ENCODE measurements at places on chromosomes 7 and 10. TPM values are rescaled to one million over a fixed set of nuclear protein-coding genes. Genes with fewer than 3 reads are reported as not detected.

Gene CAV2
- 130 TPM for total RNA-seq

Gene CHAT
- not detected for total RNA-seq

Gene GATA3
- total RNA-seq, result not detected

Gene SEC61A2
- total RNA-seq, result 4.4 TPM

Gene CFAP70
- 0.08 TPM for total RNA-seq

Gene PNLIPRP2
- not detected for total RNA-seq

Gene RPP38
- 2.8 TPM for total RNA-seq

Gene OR6V1
- not detected for total RNA-seq

Gene VSTM4
- 1.8 TPM for total RNA-seq

- peaks cover 5% of the 10 kb centered on the region for H3K4me1 ChIP-seq
- H3K27me3 ChIP-seq, result peaks cover 26% of the 10 kb centered on the region
- H3K4me3 ChIP-seq, result no peak overlapping the region
- H3K27ac ChIP-seq, result no peak overlapping the region
- H3K36me3 ChIP-seq, result no peaks in the 10 kb centered on the region
Measured at GRCh38 chr7:187227-187927, 5.0 kb upstream of the FAM20C start.

- H3K4me3 ChIP-seq, result no peak overlapping the region
- no peaks in the 10 kb centered on the region for H3K27me3 ChIP-seq
- H3K4me1 ChIP-seq, result no peaks in the 10 kb centered on the region
- no peak for DNase-seq
- no peak overlapping the region for H3K27ac ChIP-seq
- H3K36me3 ChIP-seq, result no peaks in the 10 kb centered on the region
Measured at GRCh38 chr7:8184221-8184620, 77.7 kb downstream of the ICA1 start.

DNA sequence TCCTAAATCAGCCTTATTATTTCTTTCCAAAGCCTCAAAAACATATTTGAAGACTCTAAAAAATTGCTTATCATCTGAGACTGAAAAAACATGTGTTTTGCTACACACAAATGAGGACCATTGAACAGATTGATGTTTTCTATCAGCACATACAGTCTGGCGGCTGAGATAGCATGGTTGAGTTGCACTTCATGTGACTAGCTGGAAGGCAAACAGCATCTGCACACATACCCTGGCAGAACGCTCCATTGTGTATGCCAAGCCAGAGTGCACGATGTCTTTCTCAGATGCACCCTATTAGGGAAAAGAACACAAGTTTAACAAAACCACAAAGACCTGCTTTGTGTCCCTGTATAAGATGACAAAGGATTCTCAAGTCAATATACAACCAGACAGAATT, 33.0 kb downstream of the FAM25A start:
- H3K27me3 ChIP-seq, result no peaks in the 10 kb centered on the region
- H3K27ac ChIP-seq, result no peak overlapping the region
- H3K4me3 ChIP-seq, result no peak overlapping the region
- no peaks in the 10 kb centered on the region for H3K4me1 ChIP-seq
- peaks cover 75% of the 10 kb centered on the region for H3K36me3 ChIP-seq

GRCh38 chr7:112572669-112573301, 92.0 kb downstream of the LSMEM1 start:
- no peak overlapping the region for H3K4me3 ChIP-seq

DNA sequence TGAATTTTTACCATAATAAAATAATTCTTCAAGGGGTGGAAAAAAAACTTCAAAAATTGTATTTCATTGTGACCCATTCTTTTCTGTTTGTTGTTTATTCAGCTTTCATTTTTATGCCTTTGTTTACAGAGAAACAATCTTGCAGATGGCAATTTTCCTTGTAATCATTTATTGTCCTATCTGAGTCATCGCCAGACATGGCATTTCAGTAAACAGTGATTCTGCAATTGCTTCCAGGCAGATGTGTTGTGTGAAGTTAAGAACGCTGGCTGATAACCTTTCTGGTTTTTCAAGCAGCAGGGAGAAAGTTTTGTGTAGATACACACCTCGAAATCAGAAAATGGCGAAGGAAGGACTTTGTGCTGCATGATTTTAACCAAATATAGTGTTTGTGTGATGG, 80.7 kb upstream of the RPA3 start:
- peak; percentile 20 for DNase-seq
- H3K27ac ChIP-seq, result no peak overlapping the region
- no peaks in the 10 kb centered on the region for H3K36me3 ChIP-seq
- peaks cover 13% of the 10 kb centered on the region for H3K4me1 ChIP-seq
- no peaks in the 10 kb centered on the region for H3K27me3 ChIP-seq

GRCh38 chr7:40014376-40014775, 64.3 kb downstream of the CDK13 start:
- no peaks in the 10 kb centered on the region for H3K4me1 ChIP-seq
- no peak overlapping the region for H3K27ac ChIP-seq
- H3K36me3 ChIP-seq, result peaks cover 19% of the 10 kb centered on the region
- H3K27me3 ChIP-seq, result no peaks in the 10 kb centered on the region

- DNase-seq, result no peak
- no peak overlapping the region for H3K4me3 ChIP-seq
- H3K27ac ChIP-seq, result no peak overlapping the region
- H3K27me3 ChIP-seq, result no peaks in the 10 kb centered on the region
- H3K36me3 ChIP-seq, result no peaks in the 10 kb centered on the region
- H3K4me1 ChIP-seq, result no peaks in the 10 kb centered on the region
Measured at GRCh38 chr10:86106616-86107015, 260.0 kb downstream of the GRID1 start.

DNA sequence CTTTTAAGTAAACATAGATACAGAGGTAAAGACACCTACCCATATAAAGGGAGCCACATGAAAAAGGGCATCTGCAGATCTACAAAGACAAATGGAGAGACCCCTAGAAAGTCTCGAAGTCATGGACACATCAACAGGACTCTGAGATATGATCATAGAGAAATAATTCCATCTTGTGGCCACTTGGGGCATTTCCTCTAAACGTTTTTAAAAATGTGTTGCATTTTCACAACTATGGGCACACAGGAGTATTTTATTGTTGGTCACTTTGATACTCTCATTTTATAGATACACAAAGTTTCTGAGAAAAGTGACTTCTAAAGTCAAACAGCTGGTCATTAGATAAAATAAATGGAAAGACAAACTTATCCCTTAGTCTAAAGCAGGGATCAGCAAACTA, 87.1 kb downstream of the CRTAC1 start:
- H3K27me3 ChIP-seq, result no peaks in the 10 kb centered on the region
- no peak overlapping the region for H3K27ac ChIP-seq
- no peaks in the 10 kb centered on the region for H3K36me3 ChIP-seq
- H3K4me3 ChIP-seq, result no peak overlapping the region
- no peaks in the 10 kb centered on the region for H3K4me1 ChIP-seq
- DNase-seq, result no peak

DNA sequence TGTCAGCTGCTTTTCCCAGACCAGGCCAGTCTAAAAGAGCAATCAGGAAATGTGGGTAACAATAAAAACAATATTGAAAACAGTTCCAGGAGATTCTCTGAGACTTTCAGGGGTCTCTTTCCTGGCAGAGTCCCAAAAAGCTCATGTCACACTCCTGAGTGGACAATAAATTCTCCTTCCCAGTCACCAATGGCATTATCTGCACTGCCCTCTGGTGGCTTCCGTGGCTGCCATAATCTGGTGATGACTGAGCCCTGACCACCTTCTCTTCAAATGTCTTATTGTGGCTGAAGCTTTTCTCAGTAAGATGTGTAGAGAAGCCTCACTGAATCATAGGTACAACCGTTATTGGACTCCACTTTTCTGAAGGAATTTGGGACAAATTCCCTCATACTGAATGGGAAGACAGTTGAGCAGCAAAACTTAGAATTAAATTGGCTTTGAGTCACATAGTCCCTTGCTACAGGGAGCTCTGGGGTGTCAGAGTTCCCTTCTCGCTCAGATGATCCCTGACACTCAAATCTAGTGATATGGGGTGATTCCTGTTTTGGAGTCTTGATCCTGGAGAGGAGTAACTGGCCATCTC, 24.4 kb upstream of the ASAH2 start:
- peak; percentile 36 for DNase-seq
- peaks cover 6% of the 10 kb centered on the region for H3K27me3 ChIP-seq
- H3K36me3 ChIP-seq, result no peaks in the 10 kb centered on the region
- no peak overlapping the region for H3K4me3 ChIP-seq
- H3K4me1 ChIP-seq, result no peaks in the 10 kb centered on the region
- no peak overlapping the region for H3K27ac ChIP-seq

GRCh38 chr10:32961895-32962369, 3.9 kb upstream of the ITGB1 start:
- peak overlapping the region; percentile 86 for H3K27ac ChIP-seq
- no peaks in the 10 kb centered on the region for H3K27me3 ChIP-seq
- H3K4me3 ChIP-seq, result no peak overlapping the region
- DNase-seq, result peak; percentile 78
- H3K4me1 ChIP-seq, result peaks cover 35% of the 10 kb centered on the region

DNA sequence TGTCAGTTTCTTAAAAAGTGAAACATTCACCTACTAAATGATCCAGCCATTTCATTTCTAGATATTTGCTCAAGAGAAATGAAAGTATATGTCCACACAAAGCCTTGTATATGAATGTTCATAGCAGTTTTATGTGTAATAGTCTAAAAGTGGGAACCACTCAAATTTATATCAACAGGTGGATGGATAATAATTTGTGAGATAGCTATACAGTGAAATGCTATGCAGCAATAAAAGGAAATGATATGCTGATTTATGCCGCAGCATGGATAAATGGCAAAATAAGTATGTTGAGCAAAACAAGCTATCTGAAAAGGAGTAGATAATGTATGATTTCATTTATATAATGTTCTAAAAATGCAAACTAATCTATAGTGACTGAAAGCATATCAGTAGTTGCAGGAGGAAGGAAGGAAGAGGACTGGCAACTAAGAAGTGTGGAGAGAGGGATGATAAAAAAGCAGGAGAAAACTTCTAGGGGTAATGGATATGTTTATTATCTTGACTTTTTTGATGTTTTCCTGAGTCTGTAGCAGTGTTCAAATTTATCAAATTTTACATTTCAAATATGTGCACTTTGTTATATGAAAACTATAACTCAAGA, 80.6 kb downstream of the ABCB5 start:
- no peak overlapping the region for H3K27ac ChIP-seq
- no peaks in the 10 kb centered on the region for H3K36me3 ChIP-seq
- no peaks in the 10 kb centered on the region for H3K27me3 ChIP-seq
- no peak for DNase-seq
- H3K4me1 ChIP-seq, result no peaks in the 10 kb centered on the region

GRCh38 chr7:66736892-66737291, 3.6 kb upstream of the RABGEF1 start:
- H3K4me3 ChIP-seq, result no peak overlapping the region
- H3K36me3 ChIP-seq, result peaks cover 21% of the 10 kb centered on the region
- H3K4me1 ChIP-seq, result peaks cover 7% of the 10 kb centered on the region

DNA sequence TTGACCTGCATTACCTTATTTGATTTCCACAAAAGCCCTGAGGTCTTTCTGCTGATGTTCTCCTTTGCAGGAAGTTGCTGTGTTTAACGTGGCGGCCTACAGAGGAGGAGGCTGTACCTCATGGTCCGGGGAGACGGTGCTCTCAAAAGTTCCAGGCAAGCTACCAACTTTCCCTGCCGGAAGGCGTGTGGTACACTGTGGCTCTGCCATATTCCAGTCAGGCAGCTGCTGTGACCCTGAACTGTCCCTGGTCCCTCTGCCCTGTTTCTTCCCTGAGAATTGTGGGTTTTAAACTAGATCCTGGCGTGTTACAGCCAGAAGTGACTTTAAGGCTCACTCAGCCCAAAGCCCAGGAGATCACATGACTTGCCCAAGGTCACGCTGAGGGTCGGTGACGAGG, 139.2 kb downstream of the TEX36 start:
- H3K4me1 ChIP-seq, result no peaks in the 10 kb centered on the region
- no peak overlapping the region for H3K27ac ChIP-seq
- DNase-seq, result no peak
- H3K27me3 ChIP-seq, result peaks cover 9% of the 10 kb centered on the region

GRCh38 chr10:11670381-11670780, 58.9 kb upstream of the USP6NL start:
- no peaks in the 10 kb centered on the region for H3K36me3 ChIP-seq
- H3K4me1 ChIP-seq, result no peaks in the 10 kb centered on the region
- no peak overlapping the region for H3K4me3 ChIP-seq
- no peak overlapping the region for H3K27ac ChIP-seq
- DNase-seq, result no peak

DNA sequence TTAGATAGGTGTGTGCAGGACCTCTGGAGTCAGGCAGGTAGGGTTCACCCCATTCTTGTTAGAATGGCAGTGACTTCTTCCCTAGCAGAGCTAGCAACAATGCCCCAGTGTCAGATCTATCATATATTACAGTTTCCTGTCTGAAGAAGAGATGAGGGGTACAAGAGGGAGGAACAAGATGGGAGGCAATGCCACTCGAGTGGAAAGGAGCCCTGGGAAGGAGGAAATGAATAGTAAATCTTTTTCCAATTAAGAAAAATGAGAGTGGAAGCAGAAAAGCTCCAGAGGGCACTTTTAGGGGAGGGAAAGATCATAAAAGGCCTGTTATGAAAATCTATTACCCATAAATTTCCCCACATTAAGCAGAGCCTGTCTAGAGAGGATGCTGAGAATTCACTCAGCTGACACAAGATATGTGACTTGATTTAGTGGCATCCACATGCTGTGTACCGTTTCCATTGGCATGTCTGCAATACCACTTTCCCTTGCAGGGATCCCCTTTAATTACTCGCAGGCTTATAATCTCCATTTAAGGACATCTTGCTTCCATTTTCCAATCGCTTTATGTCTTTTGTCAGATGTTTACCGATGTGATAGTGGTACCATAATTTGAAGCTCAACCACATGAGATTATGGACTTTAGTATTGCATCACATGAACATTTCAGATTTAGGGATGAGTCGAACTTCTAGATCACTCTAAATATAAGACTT, 70.0 kb upstream of the AGBL3 start:
- peaks cover 43% of the 10 kb centered on the region for H3K4me1 ChIP-seq
- H3K27ac ChIP-seq, result no peak overlapping the region

DNA sequence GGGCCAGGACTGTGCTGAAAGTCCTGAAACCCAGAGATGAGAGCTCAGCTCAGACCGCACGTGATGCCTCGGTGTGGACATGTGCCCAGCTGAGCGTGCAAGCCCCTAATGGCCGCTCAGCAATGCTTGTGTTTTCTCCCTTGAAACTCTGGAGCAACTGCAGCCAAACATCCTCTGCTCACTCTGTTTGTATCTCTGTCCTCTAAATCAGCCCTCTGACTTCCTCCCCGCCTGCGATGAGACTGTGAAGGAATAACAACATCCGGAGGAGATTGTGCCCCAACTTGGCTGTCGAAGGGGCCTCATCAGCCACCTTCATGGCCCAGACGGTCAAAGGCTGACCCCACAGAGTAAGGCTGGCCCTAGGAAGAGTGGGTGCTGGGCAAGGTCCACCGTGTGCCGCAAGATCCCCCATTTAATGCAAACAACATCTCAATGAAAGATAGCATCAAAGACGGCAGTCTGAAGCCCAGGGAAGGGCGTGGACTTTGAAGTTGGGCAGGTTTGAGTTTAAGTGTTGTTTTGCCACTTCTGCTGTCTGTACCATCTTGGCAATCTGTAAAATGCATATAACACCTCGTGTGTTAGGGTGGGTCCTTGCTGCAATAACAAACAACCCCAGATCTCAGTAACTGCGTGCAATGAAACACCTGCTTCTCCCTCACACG, 39.9 kb downstream of the CALML3 start:
- no peaks in the 10 kb centered on the region for H3K27me3 ChIP-seq
- peaks cover 47% of the 10 kb centered on the region for H3K4me1 ChIP-seq
- H3K27ac ChIP-seq, result peak overlapping the region; percentile 31
- H3K36me3 ChIP-seq, result no peaks in the 10 kb centered on the region
- no peak overlapping the region for H3K4me3 ChIP-seq
- no peak for DNase-seq

- peaks cover 5% of the 10 kb centered on the region for H3K36me3 ChIP-seq
- H3K4me1 ChIP-seq, result peaks cover 33% of the 10 kb centered on the region
- H3K4me3 ChIP-seq, result no peak overlapping the region
Measured at GRCh38 chr7:116495736-116496135, 3.8 kb upstream of the CAV2 start.

Measured in SJSA1 (cell line).